ENCODE measurements at places on chromosomes 4 and X.

GRCh38 chrX:95145848-95146490 is 1472.0 kb downstream of the FAM133A start:
- DNase-seq, result no peak

GRCh38 chrX:125203365-125203736 is 116.3 kb upstream of the TEX13C start:
- DNase-seq, result no peak

DNA sequence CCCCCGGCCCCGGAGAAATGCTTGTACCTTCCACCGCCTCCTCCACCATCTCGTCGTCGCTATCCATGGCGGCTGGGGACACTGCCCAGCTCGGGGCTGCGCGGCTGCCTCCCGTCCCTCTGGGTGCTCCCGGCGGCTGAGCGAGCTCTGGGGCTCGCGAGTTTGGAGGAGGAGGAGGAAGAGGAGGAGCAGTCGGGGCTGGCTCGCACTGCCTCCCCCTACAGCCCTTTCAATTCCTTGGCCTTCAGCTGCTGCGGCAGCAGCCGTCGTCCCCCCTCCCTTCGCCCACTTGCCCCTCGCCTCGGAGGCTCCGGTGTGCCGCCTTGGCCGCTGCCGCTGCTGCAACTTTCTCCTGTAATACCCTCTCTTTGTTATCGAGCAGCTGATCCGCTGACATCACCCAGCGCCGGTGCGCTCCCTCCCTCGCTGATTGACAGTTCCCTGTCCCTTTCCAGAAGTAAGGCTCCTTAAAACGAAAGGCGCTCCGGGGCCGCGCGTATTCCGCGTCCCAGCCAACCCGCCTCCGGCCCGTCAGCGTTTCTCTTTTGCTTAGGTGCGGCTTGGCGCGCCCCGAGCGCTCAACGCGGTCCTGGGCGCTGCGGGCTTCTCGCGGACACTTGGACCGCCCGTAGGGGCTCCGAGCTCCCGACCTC is at the start of gene SETD7:
Gene SETD7, minus strand, starts transcription at position 149 of the 653 bp plus-strand sequence. Its CDS starts 82 bp downstream, at position 67.
- peak; percentile 28 for DNase-seq

- DNase-seq, result peak; percentile 29
These were observed 20.1 kb upstream of the CSF2RA start for GRCh38 chrX:1248331-1249061.

DNA sequence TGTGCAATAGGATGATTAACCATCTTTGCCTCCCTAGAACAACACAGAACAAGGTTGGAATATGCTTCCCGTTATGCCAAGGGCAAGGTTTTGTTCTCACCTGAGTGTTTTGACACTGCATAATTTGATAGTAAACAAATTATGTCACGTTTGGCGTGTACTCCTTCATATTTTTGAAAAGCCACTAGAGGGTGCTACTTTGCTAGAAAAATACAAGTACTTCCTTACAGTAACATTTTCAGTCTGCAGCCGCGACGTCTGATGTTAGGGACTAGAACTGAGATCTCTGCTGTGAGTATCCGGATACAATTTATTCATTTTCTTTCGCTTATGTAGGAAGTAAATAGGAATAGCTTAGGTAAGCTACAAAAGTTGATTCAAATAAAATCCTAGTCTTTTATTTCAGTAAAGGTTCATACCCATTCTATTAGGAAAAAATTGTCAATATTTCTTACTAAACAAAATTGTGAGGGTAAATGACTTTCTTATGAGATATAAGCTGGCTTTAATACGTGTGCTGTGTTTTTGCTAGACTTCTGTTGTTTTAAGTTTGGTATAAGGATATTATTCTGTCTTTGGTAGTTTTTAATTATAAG is 181.1 kb upstream of the WDFY3 start:
- no peak for DNase-seq

- DNase-seq, result no peak
These were observed 66.1 kb upstream of the SOD3 start for GRCh38 chr4:24729119-24729730.

GRCh38 chr4:155032521-155033229 is 175.8 kb upstream of the NPY2R start:
- DNase-seq, result no peak

Measured in stimulated activated CD4-positive, alpha-beta T cell treated with anti-CD3 and anti-CD28 coated beads, TNF-alpha, amount 100 ng/mL, for 4 hours (primary cell).